ENCODE measurements at places on chromosomes 6 and 20.

DNA sequence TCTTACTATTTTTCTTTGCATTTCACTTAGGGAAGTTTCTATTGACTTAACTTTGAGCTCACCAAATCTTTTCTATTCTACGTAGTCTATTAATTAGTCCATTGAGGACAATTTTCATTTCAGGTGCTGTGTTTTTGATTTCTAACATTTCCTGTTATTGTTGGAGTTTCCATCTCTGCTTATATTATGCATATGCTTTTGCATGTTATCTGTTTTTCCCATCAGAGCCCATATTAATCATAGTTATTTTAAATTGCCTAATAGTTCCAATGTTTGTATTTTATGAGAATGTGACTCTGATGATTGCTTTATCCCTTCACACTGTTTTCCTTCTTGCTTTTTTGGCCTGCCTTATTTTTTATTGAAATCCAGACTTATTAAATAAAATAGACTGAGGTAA lies 414.5 kb upstream of the OPRM1 start:
- no peak for DNase-seq

DNA sequence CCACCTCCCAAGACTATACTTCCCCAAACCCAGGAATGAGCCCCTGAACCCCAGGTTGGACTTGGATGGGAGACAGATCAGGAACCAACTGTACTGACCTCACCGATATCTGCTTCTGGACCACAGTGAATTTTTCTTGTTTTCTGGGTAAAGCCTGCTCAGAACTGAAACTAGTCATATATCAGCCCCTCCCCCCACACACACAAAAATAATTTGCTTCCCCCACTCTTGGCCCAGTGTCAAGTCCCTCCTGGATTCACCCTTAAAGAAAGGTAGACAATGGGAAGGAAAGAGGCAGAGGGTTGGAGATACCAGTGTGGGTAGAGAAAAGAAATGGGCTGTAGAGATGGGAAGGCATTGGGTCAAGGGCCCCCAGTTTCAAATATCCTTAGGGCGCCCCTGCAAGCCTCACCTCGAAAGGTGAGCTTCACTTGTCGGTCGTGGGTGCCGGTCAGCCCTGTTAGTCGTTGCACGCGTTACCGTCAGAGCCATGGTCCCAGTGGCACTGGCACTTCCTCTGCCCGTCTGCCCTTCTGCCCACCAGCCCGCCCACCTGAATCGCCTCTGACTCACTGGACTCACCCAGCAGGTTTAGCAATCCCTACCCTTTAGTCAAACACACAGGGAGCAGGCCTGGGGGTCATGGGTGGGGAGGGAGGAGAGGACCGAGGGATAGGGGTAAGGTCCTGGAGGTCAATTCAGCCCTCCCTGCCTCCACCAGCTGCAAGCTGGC lies 8.5 kb upstream of the SPAG4 start:
- no peak for DNase-seq

- no peak for DNase-seq
Observed at GRCh38 chr6:17710331-17710730, 3.6 kb upstream of the NUP153 start.

DNA sequence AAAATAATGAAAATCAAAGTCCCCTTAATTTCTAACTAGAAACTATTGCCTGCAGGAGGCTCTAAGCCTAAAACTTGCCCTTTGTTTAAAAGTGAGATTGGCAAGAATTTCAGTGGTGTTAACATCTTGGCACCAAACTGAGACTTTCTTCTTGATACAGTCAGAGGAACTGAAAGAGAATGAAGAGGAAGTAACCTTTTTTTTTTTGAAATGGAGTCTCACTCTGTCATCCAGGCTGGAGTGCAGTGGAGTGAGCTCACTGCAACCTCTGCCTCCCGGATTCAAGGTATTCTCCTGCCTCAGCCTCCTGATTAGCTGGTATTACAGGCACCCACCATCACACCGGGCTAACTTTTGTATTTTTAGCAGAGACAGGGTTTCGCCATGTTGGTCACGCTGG lies 3.6 kb downstream of the DOP1A start:
- no peak for DNase-seq

- DNase-seq, result no peak
Observed at GRCh38 chr20:6746901-6747609, 20.4 kb upstream of the BMP2 start.

DNA sequence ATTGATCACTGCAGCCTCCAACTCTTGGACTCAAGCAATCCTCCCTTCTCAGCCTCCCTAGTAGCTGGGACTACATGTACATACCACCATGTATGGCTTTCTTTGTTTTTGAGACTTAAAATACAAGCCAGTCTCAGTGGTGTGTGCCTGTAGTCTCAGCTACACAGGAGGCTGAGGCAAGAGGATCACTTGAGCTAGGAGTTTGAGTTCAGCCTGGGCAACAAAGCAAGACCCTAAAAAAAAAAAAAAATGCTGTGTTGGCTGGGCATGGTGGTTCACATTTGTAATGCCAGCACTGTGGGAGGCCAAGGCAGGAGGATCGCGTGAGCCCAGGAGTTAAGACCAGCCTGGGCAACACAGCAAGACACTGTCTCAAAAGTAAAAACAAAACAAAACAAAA lies 51.7 kb downstream of the UBR2 start:
- no peak for DNase-seq

GRCh38 chr6:127031511-127031910 lies 87.0 kb upstream of the RSPO3 start:
- no peak for DNase-seq

DNA sequence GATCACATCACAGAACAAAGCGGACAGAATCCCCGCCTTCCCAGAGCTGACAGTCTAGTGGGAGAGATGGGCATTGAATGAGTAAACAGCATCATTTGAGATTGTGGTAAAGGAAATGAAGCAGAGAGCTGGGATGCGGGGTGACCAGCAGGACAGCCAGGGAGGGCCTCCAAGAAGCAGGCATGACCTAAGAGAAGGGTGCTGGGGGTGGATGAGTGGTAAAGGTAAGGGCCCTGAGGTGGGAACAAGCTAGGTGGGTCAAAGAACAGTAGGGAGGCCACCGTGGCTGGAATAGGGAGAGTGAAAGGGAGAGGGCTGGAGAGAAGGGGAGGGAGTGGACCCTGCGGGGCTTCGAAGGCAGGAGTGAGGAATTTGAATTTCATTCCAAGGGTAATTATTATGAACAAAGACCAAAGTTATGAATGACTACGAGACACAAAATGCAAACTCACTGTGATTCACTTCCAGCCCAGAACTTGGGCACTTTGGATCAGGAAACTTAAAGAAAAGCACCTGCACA lies 61.4 kb downstream of the CEBPB start:
- no peak for DNase-seq

- DNase-seq, result no peak
Observed at GRCh38 chr20:14780508-14780907, 443.1 kb upstream of the FLRT3 start.

- no peak for DNase-seq
Observed at GRCh38 chr6:63868351-63868750, 232.7 kb downstream of the PHF3 start.

GRCh38 chr6:16253399-16254144 lies 15.2 kb downstream of the GMPR start:
- DNase-seq, result no peak

DNA sequence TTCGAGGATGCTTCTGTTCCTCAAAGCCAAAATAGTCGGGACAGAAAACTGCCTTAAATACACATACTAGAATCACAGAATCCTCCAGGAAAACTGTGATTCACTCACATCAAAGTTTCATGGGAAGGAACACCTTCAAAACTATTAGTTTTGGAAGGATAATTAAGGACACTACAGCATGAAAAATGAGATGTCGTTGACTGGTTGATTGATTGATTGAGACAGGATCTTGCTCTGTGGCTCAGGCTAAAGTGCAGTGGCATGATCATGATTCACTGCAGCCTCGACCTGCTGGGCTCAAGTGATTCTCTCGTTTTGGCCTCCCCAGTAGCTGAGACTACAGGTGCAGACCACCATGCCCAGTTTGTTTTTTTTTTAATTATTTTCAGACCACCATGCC lies 25.7 kb upstream of the MAP3K4 start:
- DNase-seq, result no peak

GRCh38 chr6:134766497-134766896 lies 183.4 kb downstream of the ALDH8A1 start:
- no peak for DNase-seq

DNA sequence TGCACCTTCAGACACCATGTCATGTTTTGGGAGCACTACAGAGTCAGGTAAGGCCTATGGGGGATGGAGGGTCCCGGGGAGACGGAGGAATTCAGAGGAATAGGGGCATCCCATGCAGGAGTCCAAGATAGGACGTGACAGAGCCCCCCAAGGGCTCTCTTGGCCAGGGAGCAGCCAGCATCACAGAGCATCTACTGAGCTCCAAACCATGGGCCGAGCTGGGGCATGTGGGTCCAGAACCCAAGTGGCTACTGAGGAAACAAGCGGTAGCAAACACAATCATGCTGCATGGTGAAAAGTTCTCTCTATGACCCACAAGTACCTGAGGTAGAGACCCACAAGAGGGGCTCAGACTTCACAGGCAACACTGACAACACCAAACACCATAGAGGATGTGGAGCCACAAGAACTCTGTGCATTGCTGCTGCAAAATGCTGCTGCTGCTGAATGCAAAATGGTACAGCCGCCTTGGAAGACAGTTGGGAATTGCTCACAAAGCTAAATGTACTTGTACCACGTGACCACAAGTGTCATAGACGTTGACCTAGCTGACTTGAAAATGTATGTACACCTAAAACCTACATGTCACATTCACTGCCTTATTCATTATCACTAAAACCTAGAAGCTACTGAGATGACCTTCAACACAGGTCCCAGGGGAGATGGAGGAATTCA lies 33.4 kb upstream of the MAS1L start:
- DNase-seq, result no peak

GRCh38 chr20:40433341-40433861 lies 255.6 kb downstream of the MAFB start:
- DNase-seq, result no peak

- peak; percentile 24 for DNase-seq
Observed at GRCh38 chr6:168865-169455, 123.3 kb upstream of the DUSP22 start.

DNA sequence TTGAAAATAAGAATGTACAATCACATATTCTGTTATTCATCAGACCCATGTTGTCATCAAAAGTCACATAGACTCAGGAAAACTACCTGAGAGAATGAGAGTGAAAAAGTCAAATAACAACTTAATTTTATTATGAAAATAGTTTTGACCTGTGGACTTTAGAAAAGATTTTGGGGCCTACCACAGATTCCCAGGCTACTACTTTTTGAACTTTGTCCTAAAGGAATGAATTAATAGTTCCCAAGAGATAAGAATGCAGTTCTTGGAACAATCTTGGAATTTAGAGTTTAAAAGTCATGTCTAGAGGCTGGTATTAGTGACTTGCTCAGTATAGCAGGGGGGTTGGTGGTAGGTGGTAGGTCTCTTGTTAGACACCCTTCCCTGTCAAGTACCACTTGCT lies 3.3 kb downstream of the TAF8 start:
- DNase-seq, result no peak

GRCh38 chr6:168354338-168354737 lies 34.8 kb upstream of the DACT2 start:
- no peak for DNase-seq

- DNase-seq, result peak; percentile 39
Observed at GRCh38 chr20:63446216-63447024, 26.0 kb downstream of the KCNQ2 start.

DNA sequence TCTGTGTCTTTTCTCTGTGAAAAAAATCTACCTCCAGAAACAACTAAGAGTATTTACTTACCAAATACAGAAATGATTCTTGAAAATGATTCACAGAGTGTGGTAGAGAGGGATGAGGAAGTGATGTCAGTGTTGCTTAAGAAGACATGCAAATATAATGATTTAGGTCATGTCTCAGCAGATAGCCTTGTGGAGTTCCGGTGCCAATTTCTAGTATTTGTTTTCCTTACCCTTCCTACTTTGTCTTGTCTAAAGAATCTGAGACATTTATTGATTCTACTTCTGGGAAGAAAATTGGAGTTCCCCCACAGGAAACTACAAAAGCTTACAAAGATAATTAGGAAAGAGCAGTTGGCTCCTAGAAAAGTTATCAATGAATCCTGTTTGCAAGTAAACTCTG lies 68.8 kb downstream of the GJA1 start:
- DNase-seq, result no peak

GRCh38 chr6:160523223-160523622 lies 140.9 kb downstream of the LPA start:
- DNase-seq, result no peak

DNA sequence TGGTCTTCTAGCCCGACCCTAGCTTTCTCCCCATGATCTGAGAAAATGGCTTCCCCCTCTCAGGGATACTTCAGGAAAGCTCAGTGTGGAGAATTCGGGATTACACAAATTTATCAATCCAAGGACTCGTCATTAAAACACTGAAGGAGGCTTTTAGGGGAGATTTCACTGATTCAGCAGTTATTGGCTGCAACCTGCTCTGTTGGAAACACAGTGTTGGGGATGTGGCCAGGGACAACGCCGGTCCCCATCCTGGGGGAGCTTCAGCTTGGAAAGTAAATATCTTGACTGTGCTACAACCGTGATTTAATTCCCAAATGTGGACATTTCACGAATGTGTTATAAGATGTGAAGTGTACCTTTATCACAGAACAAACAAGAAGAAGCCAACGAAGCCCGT lies 44.8 kb upstream of the ZNF831 start:
- DNase-seq, result no peak

Measured in NCI-H1436 (cell line).